HepG2 (cell line): ENCODE measurements at places on chromosomes 4 and X.

DNA sequence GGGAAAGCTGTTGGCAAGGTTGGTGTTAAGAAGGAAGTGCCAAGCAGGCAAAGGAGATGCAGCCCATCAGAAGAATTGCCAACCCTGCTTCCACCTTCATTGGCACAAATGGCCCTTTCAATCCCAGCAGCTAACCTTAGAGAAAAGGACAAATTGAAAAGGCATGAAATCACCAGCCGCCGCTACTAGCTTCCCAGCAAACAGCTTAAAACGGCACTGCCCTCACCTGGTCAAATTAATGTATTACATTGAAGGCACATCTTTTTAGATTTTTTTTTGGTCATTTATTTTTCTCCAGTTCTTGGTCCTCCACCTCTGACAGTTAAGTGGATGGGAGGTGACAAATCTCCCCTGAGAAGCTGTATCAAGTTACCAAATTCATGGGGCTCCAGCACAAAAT, 51.0 kb upstream of the NHSL2 start:
- DNase-seq: peak; percentile 12

DNA sequence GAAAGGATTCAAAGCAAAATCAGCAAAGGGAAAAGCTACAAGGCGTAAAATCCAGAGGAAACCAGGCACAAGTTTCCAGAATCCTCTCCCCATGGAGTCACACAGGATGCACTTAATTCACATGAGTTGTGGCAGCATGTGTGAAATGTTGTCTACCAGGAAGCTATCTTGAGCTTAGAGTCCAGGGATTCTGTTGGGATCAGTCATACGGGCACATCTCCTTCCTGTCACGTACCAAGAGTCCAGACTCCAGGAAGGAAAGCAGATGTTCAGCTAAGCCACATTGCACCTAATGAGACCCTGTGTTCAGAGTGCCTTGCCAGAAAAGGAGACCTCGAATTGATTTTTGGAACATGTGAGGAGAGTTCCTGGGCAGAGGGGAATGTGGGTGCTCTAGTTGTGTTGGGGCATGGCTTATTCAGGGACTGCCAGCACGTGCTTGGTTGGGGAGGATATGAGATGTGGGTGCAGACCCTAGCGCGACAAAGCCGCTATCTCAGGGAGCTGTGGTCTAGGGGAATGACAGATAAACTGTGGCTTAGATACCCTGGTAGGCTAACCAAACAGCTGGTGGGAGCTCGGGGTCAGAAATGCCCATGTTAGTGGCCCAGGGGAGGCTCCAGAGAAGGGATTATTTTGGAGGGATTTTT, 70.0 kb downstream of the EVC start:
- no peak for DNase-seq

DNA sequence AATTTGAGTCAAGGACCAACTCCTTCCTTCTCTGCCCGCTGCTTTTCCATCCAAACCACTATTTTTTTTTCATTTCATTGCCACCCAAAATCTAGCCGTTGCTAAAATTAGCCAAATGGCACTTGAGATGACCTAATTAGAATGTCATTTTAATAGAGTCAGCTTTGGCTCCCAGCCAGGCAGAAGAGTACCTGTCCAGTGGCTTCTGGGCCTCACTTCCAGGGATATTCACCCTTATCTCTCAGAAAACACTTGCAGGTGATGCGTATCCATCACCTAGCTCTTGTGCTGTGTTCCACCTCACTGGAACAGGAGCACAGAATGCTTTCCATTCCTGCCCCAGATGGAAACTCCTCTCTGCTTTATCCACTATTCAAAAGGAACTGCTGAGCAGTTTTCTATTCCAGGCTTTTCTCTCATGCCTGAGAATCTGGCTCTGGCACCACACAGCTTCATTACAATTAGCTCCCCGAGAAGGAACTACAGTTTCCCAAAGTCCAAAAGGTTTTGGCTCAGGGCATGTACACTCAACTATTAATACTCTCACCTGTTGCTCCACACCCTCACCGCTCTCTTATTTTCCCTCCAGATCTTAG, 18.5 kb downstream of the MAGEA9B start:
- DNase-seq: no peak

DNA sequence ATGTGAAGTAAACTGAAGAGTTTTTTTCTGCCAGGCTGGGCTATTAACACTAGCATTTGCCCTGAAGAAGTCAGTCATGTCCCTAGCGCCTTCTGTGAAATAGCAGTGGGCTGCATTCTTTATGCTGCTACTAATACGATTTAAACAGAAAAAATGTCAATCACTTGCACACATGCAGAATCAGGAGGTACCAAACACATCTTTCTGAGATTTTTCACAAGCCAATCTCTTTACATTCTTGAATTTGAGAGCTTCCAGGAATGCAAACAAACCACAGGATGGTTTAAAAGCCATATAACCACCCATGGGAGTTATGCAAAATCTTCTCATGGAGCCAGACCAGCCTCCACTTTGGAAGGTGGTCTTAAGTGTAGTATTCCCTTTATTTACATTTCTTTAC, 220.1 kb downstream of the IQCM start:
- DNase-seq: no peak

- DNase-seq: no peak
These were observed at the start of gene CRLF2 for GRCh38 chrX:1212532-1212931. CRLF2 (minus strand) TSS chrX:1212649; CDS start chrX:1212634, 15 bp downstream.
